ENCODE measurements at places on chromosomes 11 and 22.

- DNase-seq: no peak
Observed at GRCh38 chr11:68896171-68896959, 7.3 kb downstream of the MRPL21 start.

GRCh38 chr11:101863361-101863760, 51.4 kb upstream of the CEP126 start:
- no peak for DNase-seq

DNA sequence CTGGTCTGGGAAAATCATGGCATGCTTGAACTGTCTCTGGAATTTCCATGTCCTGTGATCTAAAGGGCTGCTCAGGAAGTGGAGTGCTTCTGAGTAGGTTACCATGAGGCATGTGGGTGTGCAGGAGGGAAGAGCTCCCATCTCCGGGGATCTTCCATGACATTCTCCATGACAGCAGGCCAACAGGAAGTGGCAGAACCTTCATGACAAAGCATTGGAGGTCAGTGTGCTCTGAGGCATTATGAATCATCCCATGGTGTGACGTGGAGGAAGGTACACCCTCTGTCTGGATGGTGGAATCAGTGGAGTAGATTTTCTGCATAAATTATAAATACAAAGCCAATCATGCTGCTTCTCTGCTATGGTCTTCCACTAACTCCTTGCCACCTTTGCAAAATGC, 139.6 kb upstream of the E2F8 start:
- DNase-seq: no peak

DNA sequence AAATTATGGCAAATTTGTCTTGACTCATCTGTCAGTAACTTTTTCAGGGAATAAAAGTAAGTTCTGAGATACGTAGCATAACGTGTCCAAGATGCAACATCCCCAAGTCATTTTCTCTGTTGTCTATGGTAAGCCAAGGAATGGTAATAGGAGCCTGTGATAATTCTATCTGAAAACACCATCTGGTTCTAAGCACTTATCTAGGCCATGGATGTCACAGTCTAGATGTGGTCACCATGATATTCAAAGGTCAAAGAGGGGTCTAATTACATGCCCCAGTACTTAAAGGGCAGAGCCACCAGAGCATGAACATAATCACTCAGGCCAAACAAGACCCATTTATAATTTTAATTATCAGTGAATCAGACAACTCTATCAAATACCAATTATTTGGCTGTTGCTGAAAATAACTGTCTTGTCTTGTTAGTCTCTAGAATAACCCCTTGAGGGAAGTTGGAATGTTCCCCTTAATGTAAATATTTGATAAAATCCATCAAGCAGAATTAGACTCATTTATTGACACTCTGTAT, 225.1 kb upstream of the MPPED2 start:
- DNase-seq: no peak

DNA sequence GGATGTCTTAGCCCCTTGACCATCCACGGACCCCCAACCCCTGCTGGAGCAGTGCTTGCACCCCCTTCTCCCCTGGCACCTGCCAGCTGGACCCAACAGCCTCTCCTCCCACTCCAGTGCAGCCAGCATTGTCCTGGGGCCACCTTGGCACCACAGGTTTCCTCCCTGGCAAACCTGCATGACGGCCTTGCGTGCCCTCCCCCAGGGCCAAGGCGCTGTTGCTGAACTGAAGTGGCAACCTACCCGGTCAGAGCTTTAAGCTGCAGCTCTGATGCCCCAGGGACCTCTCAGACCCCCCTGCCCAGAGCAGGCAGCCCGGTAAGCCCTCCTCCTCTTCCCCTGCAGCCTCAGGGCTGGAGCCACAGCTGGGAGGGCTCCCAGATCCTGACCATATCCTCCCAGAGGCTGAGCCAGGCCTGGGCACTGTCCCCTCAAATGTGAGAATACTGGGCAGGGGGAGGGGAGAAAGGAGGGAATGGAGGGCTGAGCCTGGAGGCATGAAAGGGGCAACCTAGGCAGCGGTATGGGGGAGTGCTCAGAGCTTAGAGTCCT, 1.8 kb upstream of the LRRC75B start:
- no peak for DNase-seq

DNA sequence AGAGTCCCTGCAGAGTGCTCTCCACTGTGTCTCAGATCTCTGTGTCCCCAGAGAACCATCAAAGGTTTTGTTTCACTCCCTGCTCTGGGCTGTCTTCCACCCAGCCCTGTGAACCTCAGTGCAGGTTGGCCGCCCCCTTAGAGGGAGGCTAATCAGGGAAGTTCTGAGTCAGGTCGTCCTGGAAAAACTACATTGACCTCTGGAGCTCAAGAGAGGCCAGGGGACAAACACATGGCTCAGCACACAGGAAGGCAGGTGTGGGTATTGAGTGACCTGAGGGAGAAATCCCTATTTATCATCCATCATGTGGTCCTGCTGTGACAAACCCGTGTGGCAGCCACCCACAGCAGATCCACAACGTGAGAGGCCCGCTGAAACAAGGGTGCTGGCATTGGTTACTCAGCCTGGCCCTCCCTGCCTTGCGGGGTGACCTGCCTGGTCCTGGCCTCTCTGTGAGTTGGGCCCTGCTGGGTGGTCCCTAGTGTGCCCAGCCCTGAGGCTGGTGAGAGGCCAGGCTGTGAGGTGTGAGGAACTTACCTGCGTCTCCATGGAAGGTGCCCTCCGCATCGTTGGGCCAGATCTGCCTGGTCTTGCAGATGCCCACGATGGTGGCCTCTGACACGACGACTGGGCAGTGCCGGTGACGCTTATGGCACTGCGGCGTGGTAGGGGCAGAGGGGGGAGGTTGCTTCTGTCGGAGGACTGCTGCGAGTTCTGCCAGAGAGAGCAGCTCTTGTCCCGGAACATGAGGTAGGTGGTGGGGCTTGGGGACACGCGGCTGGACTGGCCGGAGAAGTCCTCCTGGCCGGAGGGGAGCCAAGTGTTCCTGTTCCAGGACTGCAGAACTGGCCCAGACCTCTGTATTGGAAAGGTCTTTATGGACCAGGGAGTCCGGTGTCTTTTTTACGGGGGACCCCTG, 669 bp upstream of the BCR start:
- no peak for DNase-seq

DNA sequence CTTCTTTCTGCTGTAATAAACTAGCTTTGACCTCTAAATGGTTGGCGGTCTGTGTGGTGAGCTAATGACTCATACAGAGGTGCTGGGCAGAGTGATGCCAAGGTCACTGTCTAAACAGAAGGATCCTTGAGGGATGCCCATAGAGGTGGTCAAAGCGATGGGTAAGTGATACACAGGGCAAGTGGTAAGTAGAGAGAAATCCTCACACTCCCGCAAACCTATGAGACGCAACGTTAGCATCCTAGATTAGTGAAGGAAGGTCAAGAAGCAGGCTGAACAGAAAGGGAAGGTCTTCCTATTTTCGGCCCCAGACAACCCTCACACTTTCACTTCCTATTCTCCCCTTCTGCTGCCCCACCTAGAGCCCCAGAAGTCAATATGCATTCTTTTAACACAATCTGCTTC, 65.6 kb upstream of the SESN3 start:
- no peak for DNase-seq

DNA sequence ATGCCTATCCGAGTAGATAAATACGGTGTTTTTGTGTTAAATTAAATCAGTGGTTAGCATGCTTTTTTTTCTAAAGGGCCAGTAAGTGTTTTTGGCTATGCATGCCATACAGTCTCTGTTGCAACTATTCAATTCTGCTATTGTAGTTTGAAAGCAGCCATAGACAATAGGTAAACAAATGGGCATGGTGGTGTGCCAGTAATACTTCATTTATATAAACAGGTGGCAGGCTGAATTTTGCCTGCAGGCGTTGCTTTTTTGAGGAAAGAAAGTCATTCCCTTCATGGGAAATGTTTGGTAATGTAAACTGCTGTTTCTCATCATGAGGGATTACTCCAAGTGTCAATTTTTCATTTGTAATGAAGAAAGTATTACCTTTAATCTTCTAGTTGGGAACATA, 106.5 kb downstream of the TMEM135 start:
- DNase-seq: no peak

GRCh38 chr22:31206896-31207687, 5.0 kb upstream of the LIMK2 start:
- no peak for DNase-seq

DNA sequence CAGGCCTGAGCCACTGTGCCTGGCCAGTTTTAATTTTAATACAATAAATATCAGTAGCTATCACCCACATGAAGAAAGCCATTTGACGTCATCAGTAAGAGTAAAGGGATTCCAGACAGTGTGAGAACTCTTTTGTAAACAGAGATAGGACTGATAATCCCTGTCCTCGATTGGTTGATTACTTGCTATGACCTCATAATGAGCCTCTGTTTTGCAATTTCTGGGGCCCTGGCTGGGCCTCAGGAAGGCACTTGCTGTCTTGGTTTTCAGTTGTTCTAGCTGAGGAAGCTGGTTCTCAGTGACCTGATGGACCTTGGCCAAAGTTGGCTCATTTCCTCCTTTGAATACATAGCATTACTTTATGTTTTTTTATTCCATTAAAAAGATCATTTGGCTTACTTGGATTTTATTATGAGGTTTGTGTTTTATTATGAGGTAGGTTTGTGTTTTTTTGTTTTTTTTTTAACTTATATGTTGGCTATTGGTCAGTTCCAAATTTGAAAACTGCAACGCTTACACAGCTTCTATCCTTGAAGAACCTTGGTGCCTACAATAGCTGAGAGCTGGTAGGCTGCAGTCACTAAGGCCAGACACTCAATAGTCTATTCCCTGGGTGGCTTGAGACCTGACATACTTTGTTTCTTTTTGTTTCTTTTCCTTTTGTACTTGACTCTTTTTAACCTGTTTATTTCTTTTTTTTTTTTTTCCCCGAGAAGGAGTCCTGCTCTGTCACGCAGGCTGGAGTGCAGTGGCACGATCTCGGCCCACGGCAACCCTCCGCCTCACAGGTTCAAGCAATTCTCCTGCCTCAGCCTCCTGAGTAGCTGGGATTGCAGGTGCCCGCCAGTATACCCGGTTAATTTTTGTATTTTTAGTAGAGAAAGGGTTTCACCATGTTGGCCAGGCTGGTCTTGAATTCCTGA, 20.0 kb downstream of the MARK2 start:
- no peak for DNase-seq

DNA sequence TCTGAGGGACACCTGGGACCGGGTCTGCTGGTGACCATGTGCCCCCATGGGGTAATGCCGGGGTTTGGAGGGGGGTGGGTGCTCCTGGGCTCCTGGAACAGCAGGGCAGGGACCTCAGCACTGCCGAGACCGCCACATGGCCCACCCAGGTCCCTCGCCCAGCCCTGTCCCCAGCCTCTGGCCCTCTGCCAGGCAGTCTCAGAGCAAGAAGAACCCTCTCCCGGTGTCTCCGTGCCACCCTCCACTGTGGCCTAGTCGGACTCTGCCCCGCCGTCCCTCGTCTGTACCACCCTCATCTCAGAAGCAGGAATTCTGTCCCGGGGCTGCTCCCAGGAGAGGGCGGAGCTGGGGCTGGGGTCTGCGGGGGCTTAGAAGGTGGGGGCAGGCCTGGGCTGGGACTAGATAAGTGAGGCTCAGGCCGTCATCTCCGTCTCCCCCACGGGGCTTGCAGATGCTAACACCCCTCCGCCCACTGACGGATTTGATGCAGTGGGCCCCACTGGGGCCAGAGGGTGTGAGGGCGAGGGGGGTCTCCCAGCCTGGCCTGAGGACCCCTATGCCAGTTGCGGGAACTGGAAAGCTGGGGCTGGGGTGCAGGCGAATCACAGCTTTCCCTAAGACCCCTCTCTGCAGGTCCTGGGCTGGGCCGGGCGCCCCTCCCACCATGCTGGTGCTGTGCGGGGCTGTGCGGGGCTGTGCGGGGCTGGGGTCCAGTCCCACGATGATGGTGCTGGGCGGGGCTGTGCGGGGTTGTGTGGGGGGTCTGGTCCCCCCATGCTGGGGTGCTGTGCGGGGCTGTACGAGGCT, 1.1 kb downstream of the MUC5AC start:
- DNase-seq: no peak

DNA sequence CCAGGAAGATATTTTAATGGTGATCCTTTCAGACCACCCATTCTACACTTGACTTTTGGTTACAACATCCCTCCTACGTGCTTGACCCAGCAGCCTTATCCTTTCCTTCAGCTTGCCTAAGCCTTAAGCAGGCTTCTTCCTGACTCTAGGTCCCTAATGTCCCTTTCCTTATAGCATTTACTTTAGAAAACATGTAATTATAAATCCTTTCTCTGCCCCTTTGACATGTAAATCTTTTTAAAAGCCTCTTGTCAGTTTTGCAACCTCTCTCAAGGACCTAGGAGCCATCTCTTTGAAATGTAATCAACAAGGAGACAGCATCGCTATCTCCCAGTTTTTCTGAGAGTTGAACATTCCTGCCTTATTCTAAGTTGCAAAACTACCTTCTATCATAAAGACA, 1255.2 kb downstream of the LRRC4C start:
- DNase-seq: no peak

All from CD4-positive, alpha-beta T cell treated with Interleukin-15 for 4 hours (primary cell).